Fibroblast of upper back skin (primary cell): ENCODE measurements at places on chromosomes 6 and 20.

DNA sequence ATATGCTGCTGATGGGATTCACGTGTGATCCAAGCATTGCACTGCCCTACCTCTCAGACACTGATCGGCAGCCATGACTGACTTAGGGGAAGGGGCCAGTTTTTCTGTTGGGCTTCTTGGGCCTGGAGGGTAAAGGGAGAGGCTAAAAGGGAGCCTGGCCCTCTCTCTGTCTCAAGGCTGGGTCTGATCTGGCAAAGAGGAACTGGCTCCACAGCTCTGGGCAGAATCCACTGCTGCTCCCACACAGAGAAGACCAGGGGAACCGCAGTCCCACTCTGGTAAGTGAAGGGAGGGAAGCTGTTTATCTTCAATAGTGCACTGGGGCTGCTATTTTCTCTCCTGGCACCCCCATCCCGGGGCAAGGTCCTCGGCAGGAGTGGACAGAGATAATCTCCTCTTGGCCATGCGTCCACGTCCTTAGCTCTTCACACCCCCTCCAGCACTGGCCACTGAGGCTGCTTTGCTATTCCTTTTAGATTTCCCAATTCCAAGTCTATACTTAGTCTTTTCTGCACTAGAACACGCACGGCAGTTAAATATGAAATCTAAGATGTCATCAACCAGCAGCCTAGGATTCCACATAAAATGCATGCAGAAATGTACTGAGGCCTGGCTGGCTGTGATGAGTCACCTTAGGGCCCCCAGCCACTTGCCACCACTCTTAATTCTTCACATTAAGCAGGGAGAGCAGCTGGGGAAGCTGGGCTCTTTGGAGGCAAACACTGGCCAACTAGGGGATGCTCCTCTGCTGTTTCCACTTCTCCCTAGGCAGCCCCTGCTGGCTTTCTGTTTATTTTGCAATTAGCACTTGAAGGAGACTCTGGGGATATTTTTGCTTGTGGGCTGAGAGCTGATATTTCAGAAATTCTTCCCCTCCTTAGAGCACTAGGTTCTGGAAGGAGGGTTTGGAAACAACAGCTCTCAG is 87.8 kb upstream of the ARMC2 start:
- DNase-seq = peak; percentile 76

DNA sequence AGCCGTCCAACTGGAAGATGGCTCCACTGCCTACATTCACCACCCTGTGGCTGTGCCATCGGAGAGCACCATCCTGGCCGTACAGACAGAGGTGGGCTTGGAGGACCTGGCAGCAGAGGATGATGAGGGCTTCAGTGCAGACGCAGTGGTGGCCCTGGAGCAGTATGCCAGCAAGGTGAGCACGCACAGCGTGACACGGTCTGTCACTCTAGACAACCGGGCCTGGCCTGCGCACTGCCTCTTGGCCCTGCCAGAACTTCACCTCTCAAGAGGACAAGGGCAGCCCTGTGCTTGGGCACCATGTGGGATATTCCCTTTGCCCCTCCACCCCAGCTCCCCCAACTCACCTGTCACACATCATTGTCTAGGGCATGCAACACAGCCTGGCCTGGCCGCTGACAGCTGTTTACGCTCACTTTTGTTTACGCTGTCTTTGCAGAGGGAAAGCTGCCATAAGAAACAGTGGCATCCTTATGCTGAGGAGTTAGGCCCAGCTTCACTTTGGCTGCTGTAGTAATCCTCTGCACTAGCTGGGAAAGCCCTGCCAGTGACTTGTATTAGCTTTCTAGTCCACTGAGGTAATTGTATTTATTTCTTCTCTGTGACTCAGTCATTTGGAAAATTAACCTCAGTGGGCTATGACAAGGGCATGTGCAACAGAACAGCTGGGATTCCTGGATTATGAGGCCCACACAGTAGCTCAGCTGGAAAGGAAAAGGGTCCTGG is 9.8 kb upstream of the DEF6 start:
- DNase-seq = no peak

- no peak for DNase-seq
Observed at GRCh38 chr6:6832439-6832838, 243.9 kb downstream of the LY86 start.

DNA sequence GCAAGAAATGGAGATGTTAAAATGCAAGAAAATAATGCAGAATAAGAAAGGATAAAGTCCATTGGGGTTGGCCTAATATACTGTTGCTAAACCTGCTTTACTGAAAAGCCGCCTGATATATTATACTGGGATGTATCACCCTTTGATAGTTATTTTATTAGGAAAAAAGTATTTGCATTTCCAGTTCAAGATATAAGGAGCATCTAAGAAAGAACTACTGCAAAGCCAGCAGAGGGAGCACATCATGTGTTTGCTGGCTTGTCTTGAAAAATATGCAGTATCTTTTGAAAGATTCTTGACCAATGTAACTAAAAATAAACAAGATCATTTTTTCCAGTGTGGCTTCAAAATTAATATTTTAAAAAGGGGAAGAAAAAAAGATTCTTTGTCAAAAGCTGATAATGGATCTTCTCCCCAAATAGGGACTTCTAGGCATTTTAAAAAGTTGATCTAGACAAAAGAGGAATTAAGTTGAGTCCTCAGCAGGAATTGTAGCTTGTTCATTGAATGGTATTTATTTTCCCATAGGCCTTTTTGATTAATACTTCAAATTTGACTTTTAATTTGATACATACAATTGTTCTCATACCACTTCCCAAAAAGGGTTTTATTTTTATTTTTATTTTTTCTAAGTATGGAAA is 214.9 kb downstream of the ZFAND3 start:
- peak; percentile 50 for DNase-seq

DNA sequence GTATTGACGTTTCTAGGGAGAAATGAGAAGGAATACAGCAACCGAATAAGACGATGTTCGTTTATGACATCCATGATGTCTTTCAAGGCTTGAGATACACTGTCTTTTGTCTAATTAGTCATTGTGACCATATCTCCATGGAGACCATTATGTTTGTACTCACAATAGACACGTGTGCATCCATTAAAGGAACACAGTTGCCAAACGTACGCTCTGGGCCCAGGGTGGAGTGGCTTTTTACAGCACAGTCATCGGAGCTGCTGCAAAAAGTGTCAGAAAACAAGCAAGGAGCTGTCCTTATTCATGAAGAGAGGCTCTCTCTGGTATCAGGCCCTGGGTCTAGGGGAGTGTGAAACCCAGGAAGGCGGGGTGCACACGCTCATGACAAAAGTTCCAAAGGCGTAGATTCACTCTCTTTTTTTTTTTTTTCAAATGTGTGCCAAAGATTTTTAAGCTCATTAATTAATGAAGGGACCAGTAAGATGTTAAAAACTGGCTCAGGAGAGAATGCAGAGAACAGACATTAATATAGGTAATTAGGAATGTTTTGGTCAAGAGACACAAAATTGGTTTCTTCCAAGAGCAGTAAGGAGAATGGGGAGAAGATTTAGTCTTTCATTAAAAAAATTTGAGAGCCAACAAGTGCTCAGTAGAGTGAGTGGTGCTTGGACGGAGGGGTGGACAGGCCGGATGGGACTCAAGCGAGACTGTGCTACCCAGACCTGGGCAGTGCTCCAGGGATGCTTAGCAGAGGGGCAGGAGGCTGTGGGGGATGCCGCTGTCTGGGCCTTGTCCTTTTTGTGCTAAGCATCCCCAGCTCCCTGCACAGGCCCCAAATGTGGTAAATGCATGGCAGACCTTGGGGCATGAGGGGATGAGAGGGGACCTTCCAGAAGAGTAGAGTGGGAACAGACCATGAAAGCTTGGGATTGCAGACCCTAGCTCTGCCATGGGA is 34.9 kb upstream of the GTSF1L start:
- DNase-seq = no peak

DNA sequence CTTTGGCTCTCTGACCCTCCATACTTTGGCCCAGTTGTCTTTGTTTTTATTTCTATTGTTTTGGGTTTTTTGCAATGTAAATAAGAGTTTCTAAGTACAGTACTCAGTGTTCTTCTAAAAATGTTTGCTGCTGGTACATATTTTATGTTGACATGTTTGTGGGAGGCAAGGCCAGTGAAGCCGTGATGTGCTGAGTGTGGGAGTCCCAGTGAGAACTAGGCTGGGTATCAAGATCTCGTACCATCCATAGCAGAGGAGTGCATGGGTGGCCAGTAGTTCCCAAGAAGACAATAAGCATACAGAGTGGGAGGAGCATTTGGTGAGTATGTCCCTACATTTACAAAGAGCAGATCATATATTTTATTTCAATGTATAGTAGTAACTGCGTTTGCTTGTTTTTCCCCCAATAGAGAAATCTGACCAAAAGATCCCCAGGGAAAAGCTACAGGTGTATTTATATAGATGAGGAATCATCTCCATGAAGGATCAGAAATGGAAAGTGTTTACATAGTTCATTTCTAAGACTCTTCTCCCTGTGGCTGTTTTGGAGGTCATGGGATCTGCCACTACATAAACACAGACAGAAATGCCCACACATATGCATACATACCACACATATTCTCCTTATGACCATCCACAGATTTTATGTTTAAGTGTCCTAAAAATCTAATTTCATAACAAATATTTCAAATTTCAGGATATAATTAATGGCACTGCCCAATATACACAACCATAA is 285.9 kb downstream of the ALDH8A1 start:
- peak; percentile 32 for DNase-seq

DNA sequence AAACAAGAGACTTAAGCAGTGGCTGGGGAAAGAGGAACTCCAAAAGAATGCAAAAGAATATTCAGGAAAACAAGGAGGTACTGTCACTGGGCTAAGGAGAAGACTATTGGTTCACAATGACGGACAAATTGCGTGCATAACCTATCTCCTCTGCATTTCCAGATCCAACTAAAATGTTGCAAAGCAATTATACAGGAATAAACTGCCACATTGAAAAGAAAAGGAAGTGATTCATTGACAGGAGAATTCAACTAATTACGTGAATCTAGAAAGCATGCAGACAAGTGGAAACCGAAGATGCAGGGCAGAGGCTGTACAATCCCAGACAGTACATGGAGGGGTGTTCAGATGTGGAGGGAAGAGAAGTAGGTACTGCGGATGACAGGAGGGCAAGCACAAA is 152.8 kb upstream of the RIPOR2 start:
- peak; percentile 31 for DNase-seq

DNA sequence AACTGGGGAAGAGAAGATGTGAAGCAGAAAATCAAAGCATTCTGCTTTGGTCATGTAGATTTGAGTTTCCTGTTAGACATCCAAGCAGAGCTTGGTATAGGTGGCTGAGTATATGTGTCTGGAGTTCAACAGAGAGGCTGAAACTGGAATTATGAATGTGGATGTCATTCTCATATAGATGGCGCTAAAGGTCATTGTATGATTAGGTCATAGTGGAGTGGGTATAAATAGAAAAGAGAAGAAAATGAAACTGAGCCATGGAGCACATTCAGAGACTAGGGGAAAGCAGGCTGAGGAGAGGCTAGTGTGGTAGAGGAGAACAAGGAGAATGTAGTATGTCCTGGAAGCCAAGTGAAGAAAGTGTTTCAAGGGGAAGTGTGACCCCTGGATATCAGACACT is 295.6 kb upstream of the PLN start:
- DNase-seq = no peak

GRCh38 chr6:12064538-12065071 is 52.5 kb downstream of the HIVEP1 start:
- no peak for DNase-seq

DNA sequence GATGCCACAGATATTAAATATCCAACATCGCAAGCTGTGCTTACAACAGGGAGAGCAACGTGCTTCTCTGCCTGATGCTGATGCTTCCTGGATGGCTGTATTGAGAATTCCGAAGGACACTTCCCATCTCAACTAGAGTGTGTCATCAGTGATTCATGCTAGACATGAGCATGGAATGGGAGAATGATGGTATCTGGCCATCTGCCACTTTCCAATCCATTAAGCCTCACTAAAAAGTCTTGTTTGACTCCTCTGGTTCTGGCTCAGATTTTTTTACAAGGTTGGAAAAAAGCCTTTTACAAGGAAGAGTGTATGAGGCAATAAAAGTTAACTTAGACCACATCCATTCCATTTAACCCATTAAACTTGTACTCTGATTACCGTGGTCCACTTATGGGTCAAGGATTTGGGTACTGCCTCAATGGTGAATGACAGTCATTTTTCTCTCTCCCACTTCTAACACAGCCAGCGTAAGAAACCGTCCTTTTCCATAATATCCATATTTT is 265.3 kb downstream of the UST start:
- peak; percentile 100 for DNase-seq

DNA sequence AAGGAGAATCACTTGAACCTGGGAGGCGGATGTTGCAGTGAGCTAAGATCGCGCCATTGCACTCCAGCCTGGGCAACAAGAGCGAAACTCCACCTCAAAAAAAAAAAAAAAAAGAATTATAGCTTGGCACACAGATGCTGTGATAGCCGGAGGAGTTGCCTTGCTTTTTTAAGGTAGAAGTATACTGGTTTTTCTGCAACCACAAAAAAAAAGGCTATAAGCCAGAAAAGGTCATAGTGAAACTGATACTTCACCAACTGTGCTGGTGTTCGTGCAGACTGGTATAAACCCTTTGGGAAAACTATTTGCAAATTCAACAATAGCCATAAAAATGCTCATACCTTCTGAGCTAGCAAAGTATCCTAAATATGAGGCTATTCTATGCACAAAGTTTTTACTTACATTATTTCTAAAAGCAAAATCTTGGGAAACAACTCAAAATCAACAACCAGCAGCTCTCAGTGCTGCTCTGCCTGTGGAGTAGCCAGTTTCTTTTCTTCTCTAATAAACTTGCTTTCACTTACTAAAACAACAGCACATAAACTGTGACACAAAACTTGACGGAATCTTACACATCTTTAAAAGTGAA is 44.0 kb downstream of the B4GALT5 start:
- DNase-seq = peak; percentile 34

DNA sequence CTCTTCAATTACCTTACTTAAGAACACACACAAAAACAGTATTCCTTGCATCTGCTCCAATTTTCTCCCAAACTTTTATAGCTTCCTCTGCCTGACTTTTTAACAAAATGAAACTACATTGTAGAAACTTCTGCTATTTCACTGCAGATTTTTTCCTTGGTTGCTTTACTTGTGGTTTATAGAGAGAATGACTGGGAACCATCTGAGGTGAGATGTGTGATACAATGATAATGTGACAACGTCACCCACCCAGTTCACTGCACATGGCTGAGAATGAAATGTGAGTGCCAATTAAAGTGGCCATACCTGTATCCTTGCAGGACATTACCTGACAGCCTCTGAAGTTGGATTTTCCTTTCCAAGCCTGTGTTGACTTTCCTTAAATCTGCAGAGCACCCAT is 258.4 kb downstream of the CD83 start:
- DNase-seq = no peak

DNA sequence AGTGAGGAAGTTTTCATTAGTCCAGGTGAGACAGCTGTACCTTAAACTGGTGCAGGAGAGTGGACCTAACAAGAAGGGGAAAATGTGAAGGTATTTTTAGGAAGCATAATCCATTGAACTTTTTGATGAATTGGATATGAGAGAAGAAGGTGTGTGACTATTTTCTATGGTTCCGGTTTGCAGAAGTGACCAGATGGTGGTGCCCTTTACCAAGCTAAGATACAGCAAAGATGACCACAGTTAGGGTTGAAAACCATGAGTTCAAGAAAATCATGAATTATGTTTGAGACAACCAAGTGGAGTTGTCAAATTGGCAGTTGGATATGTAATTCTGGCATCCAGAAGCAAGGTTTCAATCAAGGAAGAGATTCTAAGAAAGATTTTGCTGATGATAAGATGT is 61.9 kb upstream of the NRSN1 start:
- DNase-seq = peak; percentile 3
